ENCODE measurements at places on chromosomes 7 and 10. TPM values are rescaled to one million over a fixed set of nuclear protein-coding genes. Genes with fewer than 3 reads are reported as not detected.

DNA sequence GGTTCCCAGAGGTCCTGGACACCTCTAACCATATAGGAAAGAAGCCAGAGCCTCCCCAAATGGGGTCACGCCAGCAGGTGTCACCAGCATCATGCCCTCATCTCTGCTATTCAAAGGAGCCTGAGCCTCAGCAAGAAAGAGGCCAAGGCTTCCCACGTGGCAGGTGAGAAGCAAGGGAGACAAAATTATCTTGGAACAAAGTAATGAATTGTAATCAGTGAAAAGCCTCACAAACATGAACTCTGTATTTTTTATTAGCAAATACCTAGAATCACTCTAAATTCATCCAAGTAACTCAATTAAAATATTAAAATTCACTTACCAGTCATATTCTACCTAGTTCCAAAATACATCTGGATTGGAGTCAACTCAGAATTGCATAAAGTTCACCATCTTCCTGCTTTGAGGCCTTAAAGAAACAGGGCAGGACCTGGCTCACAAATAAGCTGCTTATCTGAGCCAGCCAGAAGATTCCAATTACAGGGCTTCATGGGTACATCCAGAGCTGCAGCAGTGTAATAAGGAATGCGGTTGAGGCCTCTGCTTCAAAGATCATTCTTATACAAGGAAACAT is 68.7 kb downstream of the SGMS1 start:
- no peak overlapping the region for H3K4me3 ChIP-seq
- peaks cover 42% of the 10 kb centered on the region for H3K4me1 ChIP-seq
- H3K36me3 ChIP-seq = no peaks in the 10 kb centered on the region
- peak overlapping the region; percentile 44 for H3K27ac ChIP-seq
- DNase-seq = no peak
- no peaks in the 10 kb centered on the region for H3K27me3 ChIP-seq

- DNase-seq = no peak
- H3K4me3 ChIP-seq = peak overlapping the region; percentile 49
- H3K36me3 ChIP-seq = no peaks in the 10 kb centered on the region
These were observed 324 bp upstream of the TET1 start for GRCh38 chr10:68559841-68560185.

- H3K27me3 ChIP-seq = no peaks in the 10 kb centered on the region
- H3K4me3 ChIP-seq = no peak overlapping the region
- no peaks in the 10 kb centered on the region for H3K4me1 ChIP-seq
- no peak overlapping the region for H3K27ac ChIP-seq
- H3K36me3 ChIP-seq = no peaks in the 10 kb centered on the region
These were observed 153.6 kb downstream of the IMMP2L start for GRCh38 chr7:111408724-111409123.

DNA sequence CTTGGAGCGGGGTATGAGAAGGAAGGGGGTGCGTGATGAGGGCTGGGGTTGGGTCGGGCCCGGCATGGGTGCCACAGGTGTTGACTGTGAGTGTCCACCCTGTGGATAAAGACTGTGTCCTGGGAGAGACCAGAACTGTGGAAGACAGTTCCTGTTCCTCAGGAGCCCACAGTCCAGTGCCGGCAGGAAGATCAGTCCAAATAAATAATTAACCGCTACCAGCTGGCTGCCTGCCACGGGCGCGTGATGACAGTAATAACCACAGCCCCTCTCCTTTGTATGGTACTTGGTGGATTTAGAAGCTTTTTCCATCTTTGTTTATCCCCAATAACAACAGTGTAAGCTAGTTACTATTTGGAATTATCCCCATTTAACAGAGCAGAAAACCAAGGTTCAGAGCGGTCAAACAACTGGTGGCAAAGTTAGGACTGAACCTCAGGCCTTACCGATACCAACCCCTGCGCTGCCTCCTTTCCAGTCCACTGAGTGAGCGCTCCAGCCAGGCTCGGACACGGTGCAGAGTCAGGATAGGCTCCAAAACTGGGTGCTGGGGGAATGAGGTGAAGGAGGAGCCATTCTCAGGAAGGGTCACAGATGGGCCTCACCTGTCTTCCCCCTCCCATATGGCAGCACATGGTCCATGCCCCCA is 5.1 kb downstream of the ZMIZ1 start:
- no peaks in the 10 kb centered on the region for H3K36me3 ChIP-seq
- no peak overlapping the region for H3K4me3 ChIP-seq
- peaks cover 77% of the 10 kb centered on the region for H3K4me1 ChIP-seq

- H3K4me1 ChIP-seq = no peaks in the 10 kb centered on the region
- no peak overlapping the region for H3K27ac ChIP-seq
- no peak overlapping the region for H3K4me3 ChIP-seq
- H3K27me3 ChIP-seq = peaks cover 89% of the 10 kb centered on the region
- no peak for DNase-seq
- H3K36me3 ChIP-seq = no peaks in the 10 kb centered on the region
These were observed 7.2 kb downstream of the INA start for GRCh38 chr10:103284170-103284569.

- no peak overlapping the region for H3K4me3 ChIP-seq
- no peak for DNase-seq
- H3K27me3 ChIP-seq = no peaks in the 10 kb centered on the region
- H3K36me3 ChIP-seq = no peaks in the 10 kb centered on the region
- peaks cover 62% of the 10 kb centered on the region for H3K4me1 ChIP-seq
- peak overlapping the region; percentile 98 for H3K27ac ChIP-seq
These were observed 5.7 kb downstream of the SKAP2 start for GRCh38 chr7:26858735-26859134.

GRCh38 chr7:17640730-17641377 is 299.4 kb downstream of the SNX13 start:
- H3K4me3 ChIP-seq = no peak overlapping the region
- H3K27ac ChIP-seq = no peak overlapping the region
- H3K4me1 ChIP-seq = no peaks in the 10 kb centered on the region
- no peak for DNase-seq
- H3K27me3 ChIP-seq = no peaks in the 10 kb centered on the region

GRCh38 chr10:99425204-99425603 is 5.2 kb downstream of the GOT1 start:
- peaks cover 18% of the 10 kb centered on the region for H3K36me3 ChIP-seq
- no peak overlapping the region for H3K4me3 ChIP-seq
- no peak for DNase-seq
- H3K4me1 ChIP-seq = peaks cover 6% of the 10 kb centered on the region

- no peaks in the 10 kb centered on the region for H3K4me1 ChIP-seq
- H3K27me3 ChIP-seq = peaks cover 9% of the 10 kb centered on the region
- no peaks in the 10 kb centered on the region for H3K36me3 ChIP-seq
- DNase-seq = no peak
- H3K4me3 ChIP-seq = no peak overlapping the region
- H3K27ac ChIP-seq = no peak overlapping the region
These were observed 69.0 kb downstream of the CREB5 start for GRCh38 chr7:28481091-28481926.

The MMD2 gene
- not detected for total RNA-seq

The HOXA5 gene
- total RNA-seq = 89.8 TPM

The TUBAL3 gene
- 0.40 TPM for total RNA-seq

The DRGX gene
- not detected for total RNA-seq

The NSUN6 gene
- 12.6 TPM for total RNA-seq

The PPP1R17 gene
- total RNA-seq = not detected

The SPDYE3 gene
- total RNA-seq = not detected

The MPP7 gene
- 32.8 TPM for total RNA-seq

The PRKG1 gene
- total RNA-seq = 28.7 TPM

The CLDN3 gene
- total RNA-seq = 672 TPM
